ENCODE measurements at places on chromosomes 2 and 18. TPM values are rescaled to one million over a fixed set of nuclear protein-coding genes. Genes with fewer than 3 reads are reported as not detected.

- no peak for DNase-seq
Measured at GRCh38 chr2:127423880-127424279, 5.7 kb downstream of the PROC start.

The STARD6 gene
- total RNA-seq: not detected

GRCh38 chr2:144341538-144341937, 178.4 kb downstream of the ZEB2 start:
- DNase-seq: no peak

The DAPL1 gene
- not detected for total RNA-seq

DNA sequence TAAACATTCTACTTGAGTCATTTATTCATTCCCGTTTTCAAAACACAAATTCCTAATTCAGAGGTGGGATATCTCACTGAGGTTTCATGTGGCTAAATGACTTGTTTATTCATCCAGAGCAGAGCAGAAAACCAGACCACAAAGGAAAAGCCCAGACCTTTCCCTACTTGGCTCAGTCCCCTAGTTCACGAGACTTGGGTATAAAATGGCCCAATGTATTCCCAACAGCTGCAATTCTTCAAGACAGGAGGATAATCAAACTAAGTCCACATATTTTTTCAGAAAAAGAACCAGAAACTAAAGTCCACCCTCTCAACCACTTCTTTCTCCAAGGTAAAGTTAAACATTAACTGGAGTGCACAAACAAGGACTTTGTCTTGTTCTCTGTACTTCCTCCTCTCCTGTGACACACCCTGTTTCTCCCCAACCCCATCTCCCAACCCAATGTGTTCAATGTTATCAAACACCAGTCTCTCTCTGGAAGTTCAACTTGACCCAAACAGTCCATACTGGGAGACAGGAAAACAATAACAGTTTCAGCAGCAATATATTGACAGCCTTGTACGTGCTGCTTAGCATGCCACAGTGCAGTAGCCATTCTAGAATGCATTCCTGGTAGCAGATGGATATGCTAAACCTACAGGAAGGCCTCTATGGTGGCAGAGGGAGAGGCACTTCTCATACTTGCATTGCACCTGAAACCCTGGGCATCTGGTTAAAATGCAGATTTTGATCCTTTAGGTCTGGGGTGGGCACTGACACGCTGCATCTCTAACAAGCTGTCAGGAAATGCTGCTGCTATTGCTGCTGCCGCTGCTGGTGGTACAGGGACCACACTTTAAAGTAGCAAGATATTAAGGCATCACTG, 110.7 kb downstream of the INO80D start:
- no peak for DNase-seq

The CXCR1 gene
- 0.58 TPM for total RNA-seq

GRCh38 chr2:196459539-196459938, 180.0 kb upstream of the CCDC150 start:
- DNase-seq: no peak

The LBX2 gene
- 1.0 TPM for total RNA-seq

The ZNF396 gene
- total RNA-seq: 1.0 TPM

DNA sequence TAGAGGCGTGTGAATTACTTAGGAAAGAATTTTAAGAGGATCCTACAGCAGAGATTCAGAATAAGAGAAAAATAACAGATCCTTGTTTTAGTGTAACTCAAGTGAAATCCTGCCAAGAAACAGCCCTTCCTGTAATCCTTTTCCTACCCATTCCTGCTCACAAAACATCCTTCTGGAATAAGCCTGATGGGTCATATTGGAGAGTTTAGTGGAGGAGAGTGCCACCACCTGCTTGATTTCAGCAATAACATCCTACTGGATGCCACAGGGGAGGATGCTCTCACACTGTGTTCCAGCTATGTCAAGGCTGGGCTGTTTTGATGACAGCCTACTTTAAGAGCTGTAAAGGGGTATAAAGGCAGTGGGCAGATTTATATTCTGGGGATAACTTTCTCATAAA, 54.8 kb upstream of the CCDC178 start:
- no peak for DNase-seq

- no peak for DNase-seq
Measured at GRCh38 chr2:152443771-152444170, 108.8 kb downstream of the FMNL2 start.

DNA sequence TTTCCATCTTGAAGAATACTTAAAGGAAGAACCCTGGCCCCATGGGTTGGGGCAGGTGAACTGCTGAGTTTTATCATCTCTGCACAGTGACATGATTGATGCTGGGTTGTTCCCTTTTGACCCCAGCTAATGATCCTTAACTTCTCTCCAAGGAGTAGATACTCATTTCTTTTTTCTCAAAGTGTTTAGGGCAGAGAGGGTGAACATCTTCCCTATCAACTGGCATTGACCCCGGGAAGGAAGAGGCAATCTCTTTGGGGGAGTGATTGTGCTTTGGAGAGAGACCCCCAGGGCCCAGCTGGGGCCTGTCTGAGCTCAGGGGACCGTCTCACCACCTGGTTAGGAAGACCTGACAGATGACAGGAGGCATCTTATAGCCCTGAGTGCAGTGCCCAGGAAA, 190.6 kb downstream of the FHOD3 start:
- DNase-seq: no peak

DNA sequence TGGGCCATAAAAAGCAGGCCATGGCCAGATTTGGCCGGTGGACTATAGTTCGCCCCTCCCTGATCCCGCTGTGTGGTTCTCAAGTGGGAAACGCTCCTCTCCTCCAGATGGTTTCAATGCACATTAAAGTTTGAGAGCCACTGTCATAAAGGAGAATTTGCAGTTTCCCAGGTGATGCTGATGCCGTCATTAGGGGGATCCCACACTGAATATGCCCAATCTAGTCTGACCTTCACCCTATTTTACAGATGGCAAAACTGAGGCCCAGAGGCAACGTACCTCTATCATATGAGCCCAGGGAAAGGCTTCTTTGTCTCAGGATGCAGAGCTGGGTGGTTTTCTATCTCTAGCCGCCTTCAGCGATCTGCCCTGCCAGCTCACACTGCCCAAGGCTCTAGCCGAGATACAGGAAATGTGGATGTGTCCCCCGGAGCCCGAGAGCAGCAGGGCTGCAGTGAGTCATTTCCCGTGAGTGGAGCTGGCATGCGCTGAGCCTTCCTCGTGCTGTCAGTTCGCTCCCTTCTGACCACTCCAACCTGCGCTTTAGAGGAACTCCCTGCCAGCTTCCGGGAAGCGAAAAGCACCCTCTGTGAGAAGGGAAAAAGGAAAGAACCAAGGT, 116.2 kb downstream of the SMAD7 start:
- peak; percentile 88 for DNase-seq

GRCh38 chr2:61634512-61634911, 96.4 kb upstream of the XPO1 start:
- no peak for DNase-seq

DNA sequence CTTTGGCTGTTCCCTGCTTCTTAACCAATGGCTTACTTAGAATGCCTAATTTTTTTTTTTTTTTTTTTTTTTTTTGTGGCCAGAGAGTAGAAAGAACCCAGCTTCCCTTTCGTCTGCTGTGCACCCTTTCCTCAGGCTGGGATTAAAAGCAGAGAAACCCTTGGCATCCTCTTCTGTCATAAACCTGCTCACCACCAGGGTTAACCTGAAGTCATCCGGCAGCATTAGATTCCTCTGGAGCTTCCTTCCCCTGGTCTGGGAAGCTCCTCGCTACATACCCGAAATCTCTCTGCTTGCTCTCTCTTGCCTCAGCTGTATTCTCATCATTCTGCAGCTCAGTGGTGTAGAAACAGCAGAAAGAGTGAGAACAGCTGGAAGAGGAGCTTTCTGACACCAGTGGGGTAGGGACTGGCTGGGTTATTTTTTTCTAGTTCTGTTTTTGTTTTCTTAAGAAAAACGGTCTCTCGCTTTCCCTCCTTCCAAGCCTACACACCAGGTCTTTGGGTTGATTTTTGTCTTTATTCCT, 339.0 kb upstream of the MEIS1 start:
- DNase-seq: no peak

The LYG2 gene
- total RNA-seq: not detected

The CNRIP1 gene
- 19.1 TPM for total RNA-seq

DNA sequence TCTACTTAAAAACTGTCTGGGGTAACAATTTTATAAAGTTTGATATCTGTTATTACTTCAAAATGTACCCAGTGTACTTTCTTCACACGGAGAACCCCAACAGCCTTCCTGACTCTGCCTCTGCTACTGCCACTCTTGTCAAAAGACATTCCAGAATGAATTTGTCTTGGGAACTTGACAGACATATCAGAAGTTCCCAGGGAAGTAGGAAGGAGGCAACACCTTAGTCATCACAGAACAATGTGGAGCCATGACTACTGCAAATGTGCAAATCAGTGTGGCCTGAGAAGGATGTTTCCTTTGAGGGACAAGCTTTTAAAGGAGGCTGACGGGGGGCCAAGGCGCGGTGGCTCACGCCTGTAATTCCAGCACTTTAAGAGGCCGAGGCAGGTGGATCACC, 133.8 kb upstream of the RNF152 start:
- no peak for DNase-seq

DNA sequence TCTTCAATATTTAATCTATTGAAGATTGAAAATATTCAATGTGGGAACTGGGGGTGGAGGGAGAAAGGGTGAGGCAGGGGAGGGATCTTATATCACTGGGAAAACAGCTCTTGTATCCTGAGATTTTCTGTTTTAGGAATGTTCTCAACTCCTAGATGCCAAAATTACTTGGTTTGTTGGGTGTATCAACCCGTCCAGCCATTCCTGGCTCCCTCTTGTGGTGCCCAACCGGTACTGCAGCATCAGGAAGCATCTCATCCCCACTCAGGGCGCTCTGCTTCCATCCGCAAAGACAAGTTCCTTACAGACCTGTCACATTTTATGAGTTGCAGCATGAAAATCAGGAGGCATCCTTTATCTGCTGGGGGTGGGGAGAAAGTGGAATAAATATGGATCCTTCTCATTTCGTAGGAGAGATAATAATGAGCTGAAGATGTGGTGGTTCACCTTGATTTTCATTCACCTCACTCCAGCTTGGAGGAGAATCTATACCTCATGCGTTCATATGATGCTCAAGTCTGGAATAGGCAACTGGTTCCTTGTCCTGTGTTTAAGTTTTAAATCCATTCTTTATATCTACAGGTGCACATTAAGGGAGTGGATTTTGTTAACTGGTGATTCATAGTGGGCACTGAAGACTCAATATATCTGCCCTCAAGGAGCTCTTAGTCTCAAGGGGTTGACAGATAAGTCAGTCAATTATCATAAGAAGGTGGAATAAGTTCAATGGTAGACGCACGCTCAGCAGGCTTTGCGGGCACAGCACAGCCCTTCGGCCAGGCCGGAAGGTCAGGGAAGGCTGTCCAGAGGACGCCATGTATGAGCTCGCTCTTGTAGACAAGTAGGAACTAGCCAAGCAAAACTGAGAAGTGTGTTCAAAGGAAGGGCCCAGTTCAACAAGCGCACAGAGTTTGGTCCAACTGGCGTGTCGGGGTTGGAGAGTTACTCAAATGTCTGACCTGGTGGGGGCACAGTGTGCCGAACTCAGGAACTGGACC, 127.3 kb downstream of the RNF144A start:
- peak; percentile 75 for DNase-seq

The UGT1A7 gene
- not detected for total RNA-seq

DNA sequence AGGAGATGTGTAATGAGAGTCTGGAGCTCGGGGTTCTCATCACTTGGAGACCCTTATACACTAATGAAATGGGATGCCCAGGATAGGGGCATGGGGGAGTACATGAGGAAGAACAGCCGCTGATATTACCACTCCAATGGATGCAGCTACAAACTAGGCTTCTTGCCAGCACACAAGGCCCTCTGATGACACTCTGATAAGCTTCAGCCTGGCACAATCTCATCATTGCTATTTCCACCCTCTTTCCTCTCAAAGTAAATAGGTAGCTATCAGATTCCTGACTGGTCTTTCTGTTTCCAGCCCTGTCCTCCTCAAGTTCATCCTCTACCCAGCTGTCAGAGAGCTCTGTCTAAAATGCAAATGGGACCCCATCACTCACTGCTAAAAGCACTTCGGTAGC, 103.0 kb downstream of the GPR39 start:
- no peak for DNase-seq

DNA sequence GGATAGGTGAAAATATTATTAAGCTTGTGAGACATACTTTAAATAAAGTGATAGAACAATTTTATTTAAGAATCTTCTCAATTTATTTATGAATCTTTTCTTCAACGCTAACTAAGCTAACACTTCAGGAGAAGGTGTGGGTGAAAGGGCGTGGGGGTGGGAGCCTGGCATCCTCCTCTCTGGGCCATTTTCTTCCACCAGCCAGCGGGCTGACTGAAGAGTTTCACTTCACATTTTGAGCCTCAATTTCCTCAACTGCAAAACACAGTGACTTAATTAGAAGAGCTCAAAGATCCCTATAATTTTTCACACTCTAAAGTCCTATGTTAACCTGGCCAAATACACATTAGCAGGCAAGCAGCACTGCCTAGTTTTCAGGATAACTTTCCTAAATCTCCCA, 94.8 kb downstream of the FTCDNL1 start:
- DNase-seq: no peak

GRCh38 chr2:30990176-30990575, 148.1 kb downstream of the GALNT14 start:
- no peak for DNase-seq

- DNase-seq: no peak
Measured at GRCh38 chr2:148553332-148553887, 91.1 kb upstream of the EPC2 start.

GRCh38 chr2:55775828-55776227, 82.2 kb upstream of the PNPT1 start:
- DNase-seq: no peak

The MYO3B gene
- total RNA-seq: not detected

The LYPD6 gene
- 0.50 TPM for total RNA-seq

DNA sequence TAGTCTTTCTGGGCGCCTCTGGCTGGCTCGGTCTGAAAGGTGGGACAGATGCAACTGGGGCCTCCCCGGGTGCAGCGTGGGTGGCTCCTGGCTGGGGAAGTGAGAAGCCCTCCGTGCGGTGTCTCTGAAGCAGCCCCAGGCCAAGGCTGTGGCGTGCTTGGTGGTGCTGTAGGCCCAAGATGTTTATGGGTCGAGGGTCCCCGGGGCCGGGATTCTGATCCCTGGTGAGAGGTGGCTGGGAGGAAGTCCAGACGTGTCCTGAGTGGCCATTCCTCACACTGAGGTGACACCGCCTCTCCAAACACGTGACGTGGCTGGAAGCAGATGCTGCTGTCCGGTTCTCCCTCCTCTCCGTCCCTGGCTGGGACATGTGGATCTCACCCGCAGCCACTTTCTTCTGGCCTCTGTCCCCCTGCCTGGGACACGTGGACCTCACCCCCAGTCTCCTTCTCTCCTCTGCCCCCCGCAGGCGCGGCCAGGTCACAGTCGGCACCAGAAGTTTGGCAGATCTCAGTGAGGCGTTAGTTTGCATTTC, 12.6 kb downstream of the RTP5 start:
- DNase-seq: peak; percentile 76

The NOSTRIN gene
- 37.6 TPM for total RNA-seq

The PDE11A gene
- 0.24 TPM for total RNA-seq

All from left cardiac atrium (tissue), 4 donors.